ENCODE measurements at places on chromosomes 16 and 17.

GRCh38 chr17:75590849-75591721, 3.5 kb downstream of the MYO15B start:
- no peak for DNase-seq

DNA sequence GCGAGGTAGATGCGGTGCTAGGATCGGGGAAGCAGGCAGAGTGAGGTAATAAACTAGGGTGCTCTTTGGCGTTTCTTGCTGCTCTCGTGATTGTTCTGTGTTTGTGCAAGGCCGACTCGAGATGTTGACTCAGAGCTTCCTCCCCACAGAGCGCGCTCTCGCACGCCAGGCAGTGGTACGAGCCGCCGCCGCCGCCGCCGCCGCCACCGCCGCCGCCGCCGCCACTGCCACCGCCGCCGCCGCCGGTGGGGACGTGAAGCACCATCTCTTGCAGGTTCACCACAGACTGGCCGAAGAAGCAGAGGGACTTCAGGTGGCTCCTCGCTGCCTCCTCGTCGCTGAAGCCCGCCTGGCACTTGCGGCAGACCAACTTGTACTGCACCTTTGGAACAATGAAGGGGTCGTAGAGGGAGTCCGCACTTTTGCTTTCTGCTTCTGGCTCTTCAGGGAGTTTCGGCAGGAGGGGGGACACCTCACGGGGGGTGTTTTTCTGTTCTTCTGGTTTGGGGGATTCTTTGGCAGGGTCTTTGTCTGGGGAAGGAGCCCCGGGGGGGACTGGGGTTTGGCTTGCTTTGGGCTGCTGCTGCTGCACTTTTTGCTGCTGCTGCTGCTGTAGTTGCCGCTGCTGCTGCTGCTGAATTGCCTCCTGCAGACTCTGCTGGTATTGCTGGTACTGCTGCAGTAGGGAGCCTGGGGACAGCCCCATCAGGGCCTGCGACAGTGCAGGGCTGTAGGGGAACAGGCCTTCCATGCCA, 260.2 kb downstream of the ZFHX3 start:
- peak; percentile 77 for DNase-seq

DNA sequence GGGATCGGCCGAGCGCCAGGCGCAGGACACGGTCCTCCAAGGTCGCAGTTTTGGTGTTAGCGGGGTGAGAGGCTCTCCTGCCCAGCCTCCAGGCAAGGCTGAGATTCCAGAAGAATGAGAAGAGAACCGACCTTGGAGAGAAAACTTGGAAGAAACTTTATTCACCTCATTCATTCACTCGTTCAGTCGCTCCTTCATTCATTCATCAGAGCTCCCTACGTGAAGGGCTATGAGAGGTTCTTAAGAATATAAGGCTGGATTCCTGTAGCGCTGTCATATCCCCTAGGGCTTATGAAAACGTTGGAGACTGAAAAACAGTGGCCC, 991 bp upstream of the MYH10 start:
- DNase-seq: no peak

- peak; percentile 68 for DNase-seq
Observed at GRCh38 chr16:72961115-72961832, 86.7 kb downstream of the ZFHX3 start.

GRCh38 chr17:58415371-58416055, 1.8 kb downstream of the RNF43 start:
- DNase-seq: no peak

GRCh38 chr16:67760956-67761230, 41.8 kb upstream of the GFOD2 start:
- no peak for DNase-seq

DNA sequence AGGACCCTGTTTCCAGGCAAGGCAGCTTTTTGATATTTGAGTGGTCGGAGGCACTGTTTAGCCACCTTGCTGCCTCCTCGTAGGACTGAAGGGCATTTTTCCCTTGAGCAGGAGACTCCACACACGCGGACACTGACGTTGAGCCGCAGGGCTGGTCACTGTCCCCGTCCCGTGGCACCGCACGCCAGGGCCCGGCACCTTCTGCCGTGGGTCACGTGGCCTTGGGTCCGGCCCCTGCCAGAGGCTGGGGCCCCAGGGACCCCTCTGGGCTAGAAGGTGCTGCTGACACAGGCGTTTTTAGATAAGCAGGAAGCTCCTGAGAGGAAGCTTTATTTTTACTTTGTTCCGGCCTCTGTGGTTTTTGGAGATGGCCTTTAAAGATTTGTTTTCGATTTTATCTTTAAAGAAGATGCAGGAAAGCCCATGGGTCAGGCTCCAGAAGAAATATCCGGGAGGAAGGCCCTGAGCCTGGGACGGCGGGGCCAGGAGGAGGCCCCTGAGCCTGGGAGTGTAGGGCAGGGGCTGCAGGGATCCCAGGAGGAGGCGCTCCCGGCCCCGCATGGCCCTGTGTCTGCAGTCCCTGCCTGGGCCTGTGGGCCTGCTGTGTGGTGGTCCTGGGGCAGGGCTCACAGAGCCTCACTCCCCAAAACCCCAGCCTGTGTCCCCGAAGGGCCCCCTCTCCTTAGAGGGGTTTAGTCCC, 30.5 kb upstream of the GNG13 start:
- no peak for DNase-seq

DNA sequence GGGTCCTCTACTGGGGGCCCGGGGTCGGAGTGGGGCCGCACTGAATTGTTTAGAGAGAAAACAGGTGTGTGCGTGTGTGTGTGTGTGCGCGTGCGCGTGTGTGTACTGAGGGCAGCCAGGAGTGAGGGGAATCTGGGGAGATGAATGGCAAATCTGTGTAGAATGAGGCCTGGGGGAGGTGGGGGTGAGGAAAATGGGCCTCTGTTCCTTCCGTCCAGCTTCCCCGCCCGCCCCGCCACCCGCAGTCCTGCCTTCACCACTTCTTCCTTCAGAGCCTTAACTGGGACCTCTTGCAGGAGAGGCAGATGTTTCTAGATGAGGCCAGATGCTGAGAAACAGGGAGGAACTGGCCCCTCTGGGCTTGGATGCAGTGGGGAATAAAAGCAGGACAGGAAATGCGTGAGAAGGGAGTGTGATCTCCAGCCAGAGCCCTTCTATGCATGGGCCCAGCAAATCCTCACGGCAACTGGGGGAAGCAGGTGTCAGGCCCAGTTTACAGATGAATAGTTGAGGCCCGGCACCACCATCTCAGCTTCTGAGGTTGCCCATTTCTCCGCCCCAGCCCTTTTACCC, 29.7 kb upstream of the NGFR start:
- no peak for DNase-seq

- DNase-seq: no peak
Observed at GRCh38 chr16:86492961-86493629, 17.2 kb upstream of the FOXF1 start.

DNA sequence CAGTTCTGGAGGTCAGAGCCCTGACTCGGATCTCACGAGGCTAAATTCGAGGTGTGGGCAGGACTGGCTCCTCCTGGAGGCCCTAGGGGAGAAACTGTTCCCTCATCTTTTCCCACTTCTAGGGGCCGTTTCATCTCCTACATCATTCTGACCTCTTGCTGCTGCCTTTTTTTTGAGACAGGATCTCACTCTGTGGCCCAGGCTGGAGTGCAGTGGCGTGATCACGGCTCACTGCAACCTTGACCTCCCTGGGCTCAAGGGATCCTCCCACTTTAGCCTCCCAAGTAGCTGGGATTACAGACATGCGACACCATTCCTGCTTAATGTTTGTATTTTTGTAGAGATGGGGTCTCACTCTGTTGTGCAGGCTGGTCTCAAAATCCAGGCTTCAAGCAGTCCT, 244.1 kb upstream of the GSE1 start:
- DNase-seq: no peak

DNA sequence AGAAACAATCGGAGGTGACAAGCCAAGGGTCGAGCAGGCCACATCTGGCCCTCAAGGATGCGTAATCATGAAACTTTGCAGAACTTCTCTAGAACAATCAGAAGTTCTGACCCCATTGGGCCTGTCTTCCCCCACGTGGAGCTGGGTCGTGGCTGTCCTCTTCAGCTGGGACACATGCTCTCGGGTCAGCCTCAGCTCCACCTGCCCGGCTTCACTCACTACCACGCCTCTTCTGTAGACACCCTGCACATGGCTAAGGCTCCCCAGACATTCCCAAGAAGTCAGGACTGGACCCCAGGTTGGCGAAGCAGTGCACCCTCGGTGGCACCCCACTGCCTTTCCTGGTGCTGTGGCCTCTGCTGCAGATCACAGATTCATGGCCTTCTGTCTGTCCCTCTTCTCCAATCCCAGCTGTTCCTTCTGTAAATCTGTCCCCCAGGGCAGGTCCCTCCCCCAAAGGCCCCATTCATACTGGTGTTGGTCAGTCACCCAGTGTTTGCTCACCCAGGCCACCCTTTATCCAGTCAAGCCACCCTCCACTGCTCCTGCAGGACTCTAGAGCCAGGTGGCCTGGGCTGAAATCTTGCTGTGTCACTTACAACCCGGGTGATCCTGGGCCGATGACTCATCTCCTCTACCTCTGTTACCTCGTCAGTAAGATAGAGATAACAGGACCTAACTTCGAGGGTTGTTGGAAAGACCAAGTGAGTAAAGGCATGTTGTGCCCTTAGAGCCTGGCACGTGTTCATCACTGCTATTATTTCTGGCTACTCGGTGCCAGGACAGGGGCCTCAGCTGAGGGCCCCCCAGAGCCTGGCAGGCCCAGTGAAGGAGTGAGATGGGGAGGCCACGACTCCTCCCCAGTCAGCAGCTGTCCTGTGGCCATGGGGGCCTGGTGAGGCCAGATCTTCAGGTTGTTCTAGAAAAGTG, 1.4 kb upstream of the SLC5A11 start:
- DNase-seq: no peak

- peak; percentile 73 for DNase-seq
Observed at GRCh38 chr16:54282202-54282927, 4.2 kb downstream of the IRX3 start.

GRCh38 chr16:47524007-47524405, 62.9 kb downstream of the PHKB start:
- DNase-seq: no peak

- no peak for DNase-seq
Observed at GRCh38 chr17:6948976-6949375, 46.9 kb upstream of the ALOX12 start.

DNA sequence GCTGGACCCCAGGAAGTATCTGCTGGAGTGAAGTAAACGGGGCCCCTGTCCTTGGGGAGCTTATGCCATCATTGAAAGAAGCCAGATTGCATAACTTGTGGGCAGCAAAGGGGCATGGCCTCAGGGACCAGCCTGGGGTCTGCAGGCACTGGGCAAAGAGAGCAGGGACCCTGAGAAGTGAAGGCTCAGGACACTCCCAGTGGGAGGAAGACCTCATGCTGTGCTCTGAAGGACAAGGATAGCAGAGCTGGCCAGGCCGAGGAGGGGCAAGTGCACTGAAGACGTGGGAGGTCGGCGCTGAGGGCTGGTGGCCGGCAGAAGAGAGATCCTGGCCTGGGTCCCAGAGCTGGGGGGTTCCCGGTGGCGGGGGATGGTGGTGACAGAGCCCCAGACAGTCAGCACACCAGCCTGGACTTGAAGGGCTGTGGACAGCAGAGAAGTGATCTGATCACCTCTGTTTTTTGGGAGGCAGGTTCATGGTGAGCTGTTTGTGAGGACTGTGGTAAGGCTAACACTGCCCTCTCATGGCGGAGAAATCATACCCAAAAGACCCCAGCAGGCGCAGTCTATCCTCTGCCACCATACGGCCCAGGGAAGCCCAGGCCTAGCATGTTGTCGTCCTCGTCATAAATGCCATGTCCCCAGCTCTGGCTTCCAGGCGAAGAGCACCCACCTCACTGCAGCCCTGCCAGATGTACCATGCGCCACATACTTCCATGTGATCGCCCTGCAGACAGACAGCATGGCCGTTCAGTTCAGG, 7.1 kb upstream of the CNP start:
- DNase-seq: no peak

- DNase-seq: no peak
Observed at GRCh38 chr17:81135505-81136278, 29.6 kb upstream of the PVALEF start.

DNA sequence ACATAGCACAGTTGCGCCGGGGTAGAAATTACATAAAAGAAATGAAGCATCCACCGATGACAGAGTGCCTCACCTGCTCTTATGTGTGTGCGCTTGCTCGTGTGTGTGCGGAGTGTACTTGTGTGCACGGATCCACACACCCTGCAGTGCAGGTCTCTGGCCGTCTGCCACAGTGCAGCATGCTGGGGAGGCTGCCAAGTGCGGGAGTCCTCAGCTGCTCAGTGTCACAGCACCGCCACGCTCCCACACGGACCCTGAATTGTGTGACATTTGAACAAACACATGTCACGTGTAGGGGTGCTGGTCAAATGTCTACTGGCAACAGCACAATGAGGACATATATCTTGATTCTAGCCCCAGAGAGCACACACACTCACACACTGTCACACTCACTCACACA, 243.0 kb upstream of the MYOCD start:
- no peak for DNase-seq

GRCh38 chr17:78128551-78129350, at the start of gene TMC6:
Gene TMC6, minus strand, starts transcription at chr17:78128755. Its CDS starts 1,923 bp downstream, at chr17:78126832.
- DNase-seq: peak; percentile 67

- no peak for DNase-seq
Observed at GRCh38 chr17:17612085-17613022, 20.8 kb upstream of the PEMT start.

GRCh38 chr16:86751076-86752030, 173.0 kb downstream of the FOXL1 start:
- DNase-seq: peak; percentile 68

DNA sequence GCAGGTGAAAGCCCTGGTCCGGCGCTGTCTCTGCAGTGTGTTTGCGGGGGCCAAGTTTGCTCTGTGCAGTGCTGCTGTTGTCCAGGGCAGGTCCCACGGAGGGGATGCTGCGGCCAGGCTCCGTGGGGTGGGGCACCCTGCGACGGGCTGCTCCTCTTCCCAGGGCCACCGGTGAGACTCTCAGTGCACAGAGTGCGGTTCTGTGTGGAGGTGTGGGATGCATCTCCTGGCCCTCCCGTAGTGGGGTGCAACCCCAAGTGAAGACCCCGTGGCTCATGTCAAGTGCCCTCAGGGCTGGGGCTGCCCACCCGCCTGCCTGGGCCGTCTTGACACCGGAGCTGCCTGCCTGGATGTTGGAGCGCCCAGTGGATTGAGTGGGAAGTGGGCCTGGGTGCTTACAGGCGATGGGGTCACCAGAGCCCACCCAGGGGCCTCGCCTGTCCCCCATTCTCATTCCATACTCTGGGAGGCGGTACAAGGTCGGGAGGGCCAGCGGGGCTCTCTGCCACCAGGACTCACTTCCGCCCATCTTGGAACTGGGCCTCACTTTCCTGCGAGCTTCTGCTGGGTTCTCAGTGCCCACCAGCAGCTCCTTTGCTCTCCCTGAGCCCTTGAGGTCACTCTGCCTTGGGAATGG, 119.9 kb downstream of the BANP start:
- no peak for DNase-seq

DNA sequence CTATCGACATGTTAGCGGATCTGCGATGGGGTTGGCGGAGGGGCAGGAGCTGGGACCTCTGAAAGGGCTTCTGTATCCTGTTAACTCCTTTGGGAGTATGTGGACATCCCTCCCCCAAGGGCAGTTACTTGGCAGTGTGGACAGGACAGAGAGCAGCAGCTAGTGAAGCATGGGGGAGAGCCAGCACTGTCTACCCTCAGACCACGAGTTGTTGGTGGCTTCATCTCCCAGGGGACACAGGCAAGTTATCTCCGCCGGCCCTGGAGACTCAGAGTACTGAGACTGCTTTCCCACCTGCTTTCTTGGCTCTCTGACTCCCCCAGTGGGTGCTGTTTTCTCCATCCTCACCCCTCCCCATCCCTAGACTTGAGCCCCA, 5.3 kb upstream of the GFAP start:
- DNase-seq: no peak

- no peak for DNase-seq
Observed at GRCh38 chr17:41498276-41498675, 7.1 kb downstream of the KRT13 start.

- DNase-seq: no peak
Observed at GRCh38 chr17:63675231-63675606, 24.7 kb downstream of the LIMD2 start.
